Activated CD4-positive, alpha-beta T cell treated with anti-CD3 and anti-CD28 coated beads for 1 hour (primary cell): ENCODE measurements at places on chromosomes 7 and 10.

GRCh38 chr10:100725869-100726426, 19.4 kb upstream of the PAX2 start:
- no peak for DNase-seq

GRCh38 chr7:148296994-148297644, 293.4 kb upstream of the C7orf33 start:
- no peak for DNase-seq

DNA sequence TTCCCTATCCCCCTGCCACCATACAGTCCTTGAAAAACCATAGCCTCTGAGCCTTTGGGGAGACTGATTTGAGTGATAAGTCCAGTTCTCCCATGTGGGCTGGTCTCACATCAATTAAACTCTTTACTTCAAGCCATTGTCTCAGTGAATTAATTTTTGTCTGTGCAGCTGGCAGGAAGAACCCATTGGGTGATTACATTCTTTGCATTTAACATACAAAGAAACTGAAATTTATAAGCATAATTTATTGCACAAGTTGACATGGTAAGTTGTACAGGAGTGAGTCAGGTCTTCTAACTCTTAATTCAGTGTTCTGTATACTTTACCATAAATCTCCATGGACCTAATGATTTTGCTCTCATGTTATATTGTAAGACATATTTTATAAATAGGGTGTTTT, 1613.0 kb upstream of the LRRTM3 start:
- no peak for DNase-seq

GRCh38 chr10:79390551-79391229, 43.4 kb downstream of the PPIF start:
- DNase-seq: no peak

- no peak for DNase-seq
These were observed 870.4 kb downstream of the PCDH15 start for GRCh38 chr10:53930648-53931047.

GRCh38 chr10:5343561-5343960, 21.2 kb upstream of the UCN3 start:
- DNase-seq: no peak

DNA sequence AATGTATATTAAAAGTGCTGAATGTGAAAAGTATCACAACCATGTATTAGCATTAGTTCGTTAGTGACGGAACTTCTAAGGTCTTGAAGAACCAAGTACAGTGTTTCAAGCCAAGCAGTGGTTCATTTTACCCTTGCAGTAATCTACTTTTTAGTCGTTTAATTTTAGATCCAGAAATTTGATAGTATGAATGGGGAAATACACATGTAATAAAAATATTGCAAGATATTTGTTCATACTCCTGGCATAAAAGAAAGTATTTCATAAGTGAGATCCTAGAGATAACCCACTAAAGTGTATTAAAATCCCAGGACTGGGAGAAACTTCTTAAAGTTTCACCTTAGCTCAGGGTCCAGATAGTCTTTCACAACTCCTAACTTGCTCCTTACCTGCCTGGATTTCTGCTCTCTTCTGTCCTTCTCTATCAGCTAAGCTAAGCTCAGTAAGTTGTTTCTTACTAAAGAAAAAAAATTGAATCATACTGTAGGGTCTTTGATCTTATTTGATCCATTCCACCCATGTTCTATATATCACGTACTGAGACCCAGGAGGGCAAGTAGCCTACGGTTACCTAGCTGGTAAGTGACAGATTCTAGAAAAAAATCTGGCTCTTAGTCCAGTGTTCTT, 1.5 kb downstream of the BCAP29 start:
- no peak for DNase-seq

GRCh38 chr10:86044029-86044428, 322.6 kb downstream of the GRID1 start:
- no peak for DNase-seq

DNA sequence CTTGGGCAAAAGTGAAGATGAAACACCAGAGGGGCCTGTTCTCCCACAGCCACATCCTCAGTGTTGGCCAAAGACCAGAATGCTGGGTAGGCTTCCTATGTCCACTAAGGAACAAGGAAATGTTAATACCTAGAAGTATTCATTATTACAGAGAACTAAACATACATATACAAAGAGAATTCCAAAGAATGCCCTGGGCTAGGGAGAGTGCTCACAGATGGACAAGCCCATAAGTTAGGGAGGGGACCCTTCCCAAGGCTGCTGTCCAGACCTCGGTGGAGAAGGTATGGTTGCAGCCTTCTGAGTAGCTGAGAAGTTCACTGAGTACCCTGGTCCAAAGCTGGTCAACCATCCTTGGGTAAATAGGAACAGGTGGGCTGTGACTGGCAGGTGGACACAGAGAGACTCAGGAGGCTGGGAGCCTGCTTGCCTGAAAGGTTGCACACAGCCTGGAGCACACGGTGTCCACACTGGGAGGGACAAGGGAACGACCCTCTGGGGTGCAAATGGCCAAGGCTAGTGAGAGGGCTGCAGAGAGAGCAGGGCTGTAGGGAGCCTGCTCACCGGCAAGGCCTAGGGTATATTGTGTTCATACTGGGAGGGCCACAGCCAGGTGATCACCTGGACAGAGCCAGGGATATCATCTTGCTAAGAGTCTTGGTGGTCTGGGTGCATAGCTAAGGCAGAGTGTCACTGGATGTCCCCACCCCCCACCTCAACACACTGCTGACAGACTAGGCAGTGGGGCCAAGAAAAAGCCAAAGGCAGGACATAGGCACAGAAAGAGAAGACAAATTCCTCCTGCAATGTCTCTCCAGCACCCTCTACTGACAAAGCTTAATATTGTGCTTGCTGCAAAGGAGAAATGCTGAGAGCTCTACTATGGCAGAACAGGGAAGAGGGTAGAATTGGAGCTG, 40.3 kb downstream of the CPVL start:
- DNase-seq: no peak

- DNase-seq: no peak
These were observed 199.9 kb downstream of the TRIL start for GRCh38 chr7:28758186-28758585.

DNA sequence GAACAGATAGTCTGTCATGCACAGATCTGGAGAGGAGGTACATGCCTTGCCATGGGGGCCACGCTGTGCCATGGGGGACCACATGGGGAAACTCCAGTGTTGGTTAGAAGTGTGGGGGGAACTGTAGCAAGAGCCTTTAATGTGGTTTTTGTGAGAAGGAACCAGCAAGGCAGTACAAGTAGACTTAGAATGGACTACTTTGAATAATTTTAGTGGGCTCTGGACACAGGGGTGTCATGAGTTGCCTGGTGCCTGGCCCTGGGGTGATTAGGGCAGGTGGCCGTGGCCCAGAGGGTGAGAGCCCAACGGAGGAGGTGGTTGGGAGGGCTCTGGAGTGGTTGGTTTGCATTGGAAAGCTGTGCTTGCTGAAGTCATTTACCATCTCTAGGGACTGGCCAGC, 77.2 kb downstream of the CXCL12 start:
- DNase-seq: no peak

DNA sequence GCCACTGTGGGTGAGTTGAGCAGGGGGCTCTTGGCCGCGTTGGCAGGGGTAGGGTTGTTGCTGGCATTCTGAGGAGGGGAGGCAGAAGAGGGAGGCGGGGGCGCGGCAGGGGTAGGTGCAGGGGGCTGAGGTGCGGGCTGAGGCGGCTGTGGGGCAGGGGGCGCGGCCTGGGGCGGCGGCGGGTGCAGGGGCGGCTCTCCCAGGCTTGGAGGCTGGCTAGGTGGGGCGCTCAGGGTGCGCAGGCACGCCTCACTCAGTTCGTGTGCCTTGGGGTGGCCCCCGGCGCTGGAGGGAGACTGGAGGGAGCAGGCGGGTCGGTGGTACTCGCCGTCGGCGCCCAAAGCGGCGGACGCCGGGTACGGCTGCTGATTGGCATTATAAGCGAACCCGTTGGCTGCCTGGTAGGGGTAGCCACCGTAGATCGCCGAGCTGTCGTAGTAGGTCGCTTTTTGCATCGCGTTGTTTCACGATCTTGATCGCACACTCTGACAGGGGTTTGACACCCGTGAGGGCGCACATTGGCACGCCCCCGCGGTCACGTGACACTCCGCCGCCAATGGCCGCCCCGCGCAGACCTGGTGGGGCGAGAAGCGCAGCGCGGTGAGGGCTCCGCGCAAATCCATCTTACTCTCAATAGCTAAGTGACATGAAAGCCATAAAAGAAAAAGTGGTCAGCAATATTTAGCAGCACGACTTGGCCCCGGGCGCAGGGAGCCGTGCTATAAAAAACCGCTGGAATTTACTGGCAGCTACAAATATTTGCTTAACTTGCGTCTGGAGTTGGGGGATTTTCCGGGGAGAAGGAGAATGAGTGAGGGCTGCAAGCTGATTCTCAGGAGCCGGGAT, 7.9 kb upstream of the HOXA2 start:
- no peak for DNase-seq

- no peak for DNase-seq
These were observed 593.4 kb upstream of the GHITM start for GRCh38 chr10:83545901-83546391.

DNA sequence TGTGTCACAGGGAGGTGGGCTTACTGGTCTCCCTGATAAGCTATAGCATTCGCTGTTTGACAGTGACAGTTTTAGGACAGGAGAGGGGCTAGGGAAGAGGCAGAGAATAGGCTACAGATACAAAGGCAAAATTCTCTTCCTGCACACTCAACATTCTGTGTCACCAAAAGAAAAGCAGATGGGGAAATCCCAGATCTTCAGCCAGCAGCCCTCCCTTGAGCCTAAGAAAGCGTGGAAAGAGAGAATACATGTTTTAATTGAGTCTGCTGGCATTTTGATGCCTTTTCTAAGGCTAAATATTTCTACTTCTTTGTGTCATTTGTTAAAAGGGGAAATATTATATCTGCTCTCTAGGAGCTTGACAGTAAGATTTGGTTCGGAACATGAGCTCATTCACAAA, 247.0 kb downstream of the TRIL start:
- DNase-seq: no peak

- no peak for DNase-seq
These were observed 50.0 kb downstream of the TRUB1 start for GRCh38 chr10:114987995-114988394.

DNA sequence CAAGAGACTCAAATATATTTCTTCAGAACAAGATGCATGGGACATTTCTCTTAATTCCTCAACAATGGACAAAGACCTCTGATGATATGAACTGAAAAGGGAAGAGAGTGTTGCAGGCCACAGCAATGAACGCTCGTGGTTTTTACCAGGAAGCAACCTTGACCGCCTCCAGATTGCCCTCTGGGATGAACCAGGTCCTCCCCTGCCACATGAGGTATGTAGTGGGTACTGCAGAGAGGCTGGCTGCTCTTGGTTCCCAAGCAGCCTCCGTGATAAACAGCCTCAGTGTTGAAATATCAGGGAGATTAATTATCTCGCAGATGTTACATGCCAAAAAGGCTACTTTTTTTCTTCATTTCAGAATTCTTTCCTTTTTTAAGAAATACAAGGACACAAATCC, 338.8 kb downstream of the ELMO1 start:
- no peak for DNase-seq

- DNase-seq: no peak
These were observed 425.2 kb upstream of the NFE2L3 start for GRCh38 chr7:25726781-25727311.

DNA sequence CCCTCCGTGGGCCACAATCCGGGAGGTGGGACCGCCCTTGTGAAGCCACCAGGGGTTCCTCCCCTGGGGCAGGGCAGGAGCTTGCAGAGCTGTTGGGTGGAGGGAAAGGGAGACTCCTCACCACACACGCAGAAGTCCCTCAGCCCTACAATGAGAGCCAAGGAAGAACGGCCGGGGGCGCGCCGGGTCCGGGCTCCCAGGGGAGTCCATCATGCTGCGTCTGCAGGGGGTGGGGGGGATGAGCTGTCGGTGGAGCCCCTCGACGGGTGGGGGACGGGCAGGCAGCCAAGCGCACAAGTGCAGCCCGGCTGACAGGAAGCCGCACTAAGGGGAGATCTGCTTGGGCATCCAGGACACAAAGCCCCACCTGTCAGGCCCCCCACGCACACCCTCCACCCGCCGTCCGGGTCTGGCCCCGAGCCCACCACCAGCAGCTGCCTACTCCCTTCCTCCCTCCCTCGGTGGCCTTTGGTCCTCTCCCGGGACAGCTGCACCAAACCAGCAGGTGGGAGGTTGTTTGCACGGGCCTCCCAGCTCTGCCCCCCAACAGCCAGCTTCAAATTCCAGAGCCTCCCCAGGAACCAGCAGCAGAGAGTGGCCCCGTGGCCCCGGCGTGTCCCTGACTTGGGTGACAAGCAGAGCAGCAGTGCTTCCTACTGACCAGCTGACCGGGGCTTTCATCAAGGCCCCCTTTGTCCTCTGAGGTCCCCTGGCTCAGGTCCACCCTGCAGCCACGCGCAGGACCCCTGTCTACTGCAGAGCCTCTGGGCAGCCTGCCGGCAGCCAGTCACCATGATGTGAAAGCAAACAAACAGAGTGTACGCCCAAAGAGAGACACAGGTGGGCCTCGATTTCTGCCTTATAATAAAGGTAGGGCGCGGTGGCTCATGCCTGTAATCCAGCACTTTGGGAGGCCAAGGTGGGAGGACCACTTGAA, 50.3 kb downstream of the HIP1 start:
- no peak for DNase-seq

GRCh38 chr7:157874870-157875229, 538.0 kb downstream of the DNAJB6 start:
- no peak for DNase-seq

GRCh38 chr10:49173201-49173772, 14.9 kb downstream of the TMEM273 start:
- DNase-seq: no peak

- DNase-seq: no peak
These were observed 119.5 kb downstream of the CPED1 start for GRCh38 chr7:121107923-121108498.

DNA sequence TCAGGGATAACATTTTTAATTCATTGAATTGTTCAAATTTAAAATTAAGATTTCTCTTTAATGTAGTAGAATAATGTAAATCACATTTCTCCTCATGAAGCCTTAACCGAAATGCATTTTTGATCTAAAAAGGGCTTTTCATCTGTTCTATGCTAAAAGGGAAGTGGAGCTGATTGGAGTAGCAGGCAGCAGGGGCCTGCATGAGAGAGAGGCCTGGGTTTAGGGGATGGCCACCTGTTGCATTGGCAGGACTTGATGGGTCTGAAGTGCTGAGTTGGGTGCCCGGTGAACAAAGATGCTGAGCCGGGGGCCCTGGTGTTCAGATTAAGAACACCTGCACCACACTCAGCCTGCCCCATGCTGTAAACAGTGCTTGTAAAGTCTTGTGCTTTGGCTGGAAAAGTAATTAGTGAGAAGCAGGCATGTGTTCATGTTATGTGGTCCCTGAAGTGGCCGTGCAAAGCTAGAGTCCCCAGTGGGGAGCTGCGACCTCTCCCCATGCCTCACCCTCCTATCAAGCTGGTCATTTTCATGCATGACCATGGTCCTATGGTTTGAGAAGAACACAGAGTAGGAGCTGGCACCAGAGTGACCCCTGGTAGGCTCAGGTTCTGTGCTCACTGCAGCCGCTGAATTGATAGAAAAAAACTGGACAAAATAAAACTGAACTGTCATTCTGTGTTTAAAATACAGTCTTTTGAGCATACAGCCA, 124.3 kb downstream of the ADCY1 start:
- no peak for DNase-seq
